ENCODE measurements at places on chromosomes 2 and 18.

DNA sequence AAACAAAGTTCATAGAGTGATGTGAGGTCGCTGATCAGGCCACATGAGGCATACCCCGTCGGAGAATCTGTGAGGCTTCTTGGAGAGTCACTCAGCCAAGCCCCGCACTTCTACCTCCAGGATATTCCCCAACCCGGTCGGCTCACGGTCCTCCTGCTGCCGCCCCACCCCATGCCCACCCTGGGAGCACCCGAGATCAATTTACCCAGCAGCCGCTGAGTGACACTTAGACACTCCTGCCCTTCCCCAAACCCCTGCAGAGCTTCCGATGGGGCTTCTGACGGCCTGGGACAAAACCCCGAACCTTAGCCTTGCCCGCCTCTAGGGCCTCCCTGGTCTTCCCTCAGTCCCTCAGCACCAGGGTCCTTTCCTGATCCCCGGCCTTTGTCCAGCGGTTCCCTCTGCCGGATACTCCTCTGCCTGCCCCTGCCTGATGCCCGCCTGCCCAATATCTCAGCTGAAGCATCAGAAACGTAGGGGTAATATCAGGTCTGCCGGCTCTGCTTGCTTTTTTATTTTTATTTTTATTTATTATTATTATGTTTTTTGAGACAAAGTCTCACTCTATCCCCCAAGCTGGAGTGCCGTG, 18.9 kb upstream of the OTOS start:
- no peak for DNase-seq

DNA sequence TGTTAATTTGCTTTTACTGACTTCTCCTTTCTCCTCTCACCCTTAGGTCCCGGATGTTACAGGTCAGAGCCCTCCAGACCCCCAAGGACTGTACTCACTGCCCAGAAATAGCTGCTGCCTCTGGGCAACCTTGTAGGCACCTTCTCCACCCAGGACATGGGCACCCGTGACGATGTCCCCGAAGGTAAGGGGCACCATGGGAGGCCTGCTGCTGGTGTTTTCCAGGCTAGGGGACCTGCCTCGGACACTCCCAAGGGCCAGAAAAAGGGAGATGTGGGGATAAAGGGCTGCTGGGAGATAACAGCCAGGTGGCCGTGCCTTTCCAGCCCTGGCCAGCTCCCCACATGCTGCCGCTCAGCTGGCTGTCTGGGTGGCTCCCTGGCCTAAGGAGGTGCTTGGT, 13.6 kb downstream of the TOGARAM2 start:
- no peak for DNase-seq

- DNase-seq = no peak
These were observed 91.4 kb upstream of the LINC00305 start for GRCh38 chr18:64240316-64240715.

DNA sequence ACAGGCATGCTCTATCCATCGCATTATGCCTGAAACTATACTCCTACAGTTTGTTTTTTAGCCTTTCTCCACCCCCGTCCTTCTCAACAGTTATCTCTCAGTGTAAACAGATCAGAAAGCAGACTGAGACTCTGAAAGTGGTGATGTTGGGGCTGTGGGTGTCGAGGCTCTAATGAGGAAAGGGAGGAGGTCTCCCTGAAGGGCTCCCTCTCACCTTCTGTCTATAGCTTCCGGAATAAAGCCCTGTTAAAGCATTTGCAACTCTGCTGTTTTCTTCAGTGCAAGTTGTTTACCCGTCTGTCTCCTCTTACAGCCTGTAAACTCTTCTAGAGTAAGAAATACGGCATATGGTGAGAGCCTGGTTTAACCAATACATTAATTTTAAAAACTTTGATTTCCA, 136.7 kb upstream of the SYT4 start:
- DNase-seq = no peak

DNA sequence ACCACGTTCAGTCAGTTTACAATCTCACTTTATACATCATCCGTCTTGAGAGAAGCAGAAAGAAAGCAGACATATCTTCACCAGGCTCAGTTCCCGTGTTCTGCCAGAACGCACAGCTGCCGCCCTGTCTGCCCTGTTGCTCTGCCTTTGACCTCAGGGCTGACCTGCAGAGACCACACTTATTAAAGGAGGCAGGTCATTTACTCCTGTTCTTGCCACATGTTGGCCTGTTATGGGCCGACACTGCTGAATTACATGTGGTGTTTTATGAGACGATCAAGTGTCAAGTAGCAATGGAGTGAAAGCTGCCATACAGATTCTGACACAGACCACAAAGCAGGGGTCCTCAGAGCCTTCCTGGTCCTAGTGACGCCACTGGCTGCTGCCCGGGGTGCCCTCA, 232.2 kb downstream of the TTC32 start:
- DNase-seq = no peak

DNA sequence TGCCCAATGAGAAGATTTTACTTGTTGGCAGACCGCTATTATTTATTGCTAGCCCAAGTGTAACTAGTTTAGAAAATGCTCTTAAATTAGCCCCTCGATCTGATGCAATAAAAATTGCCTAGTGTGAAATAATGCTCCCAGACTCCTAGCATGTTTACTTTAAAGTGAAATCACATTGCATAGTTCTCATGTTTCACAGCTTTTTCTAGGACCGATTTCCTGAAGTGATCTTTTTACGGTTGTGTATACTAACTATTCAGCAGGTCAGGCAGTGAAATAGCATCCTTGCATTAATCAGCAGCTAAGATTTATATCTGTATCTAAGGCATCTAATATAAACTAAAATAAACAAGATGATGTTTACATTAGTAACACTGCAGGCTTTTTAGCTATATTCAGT, 52.4 kb downstream of the PMS1 start:
- peak; percentile 54 for DNase-seq

- no peak for DNase-seq
These were observed 4.6 kb downstream of the ATG16L1 start for GRCh38 chr2:233256048-233256447.

DNA sequence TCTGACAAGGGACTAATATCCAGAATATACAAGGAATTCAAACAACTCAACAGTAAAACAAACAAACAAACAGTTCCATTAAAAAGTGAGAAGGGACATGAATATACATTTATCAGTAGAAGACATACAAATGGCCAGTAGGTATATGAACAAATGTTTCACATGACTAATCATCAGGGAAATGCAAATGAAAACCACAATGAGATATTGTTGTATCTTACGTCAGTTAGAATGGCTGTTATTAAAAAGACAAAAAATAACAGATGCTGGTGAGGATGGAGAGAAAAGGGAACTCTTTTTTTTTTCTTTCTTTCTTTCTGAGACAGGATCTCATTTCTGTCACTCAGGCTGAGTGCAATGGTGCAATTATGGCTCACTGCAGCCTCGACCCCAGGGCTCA, 175.5 kb downstream of the CAMKMT start:
- no peak for DNase-seq

- DNase-seq = no peak
These were observed 102.9 kb upstream of the CCDC195 start for GRCh38 chr2:224819075-224819474.

- DNase-seq = no peak
These were observed 387.3 kb downstream of the CLIP4 start for GRCh38 chr2:29502460-29502911.

- DNase-seq = no peak
These were observed 35.9 kb downstream of the DCDC2C start for GRCh38 chr2:3739313-3739712.

DNA sequence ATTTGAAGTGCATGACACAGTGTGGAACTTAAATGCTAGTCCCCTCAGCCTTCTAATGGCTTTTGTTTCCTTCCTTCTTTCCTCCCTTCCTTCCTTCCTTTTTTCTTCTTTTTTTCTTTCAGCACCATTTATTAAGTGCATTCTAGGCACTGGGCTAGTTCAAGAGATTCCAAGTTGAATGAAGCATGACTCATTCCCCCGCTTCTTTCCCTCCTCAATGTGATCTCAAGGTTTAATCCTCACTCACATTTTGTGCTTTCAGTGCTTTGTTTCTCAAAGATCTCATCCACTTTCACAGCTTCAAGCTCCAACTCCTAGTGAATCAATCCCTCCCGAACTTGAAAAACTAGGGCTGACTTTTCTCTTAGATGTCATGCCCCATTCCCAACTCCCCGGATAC, 90.1 kb downstream of the LBH start:
- no peak for DNase-seq

DNA sequence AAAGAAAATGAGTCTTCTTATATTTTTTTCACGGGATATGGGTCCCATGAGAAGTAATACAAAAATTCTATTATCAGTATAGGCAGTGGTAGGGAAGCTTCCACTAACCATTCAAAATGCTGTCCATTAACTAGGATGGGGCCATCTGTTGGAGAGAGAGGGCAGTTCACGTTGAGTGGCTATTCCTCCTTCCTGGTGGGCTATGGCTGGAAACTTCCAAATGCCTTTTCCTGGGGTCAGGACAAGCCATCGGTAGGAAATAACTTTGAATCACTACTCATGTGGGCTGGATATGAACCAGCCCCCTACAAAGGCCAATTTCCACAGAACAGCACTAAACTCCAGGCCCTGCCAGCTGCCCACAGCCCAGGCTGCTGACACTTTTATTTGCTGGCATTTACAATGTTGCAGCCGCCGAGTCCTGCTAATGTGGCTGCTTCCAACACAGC, 156.1 kb upstream of the HNRNPA3 start:
- DNase-seq = no peak

GRCh38 chr2:20531633-20532262, 84.9 kb downstream of the RHOB start:
- DNase-seq = no peak

GRCh38 chr2:24907116-24907515, 12.9 kb downstream of the ADCY3 start:
- DNase-seq = no peak

DNA sequence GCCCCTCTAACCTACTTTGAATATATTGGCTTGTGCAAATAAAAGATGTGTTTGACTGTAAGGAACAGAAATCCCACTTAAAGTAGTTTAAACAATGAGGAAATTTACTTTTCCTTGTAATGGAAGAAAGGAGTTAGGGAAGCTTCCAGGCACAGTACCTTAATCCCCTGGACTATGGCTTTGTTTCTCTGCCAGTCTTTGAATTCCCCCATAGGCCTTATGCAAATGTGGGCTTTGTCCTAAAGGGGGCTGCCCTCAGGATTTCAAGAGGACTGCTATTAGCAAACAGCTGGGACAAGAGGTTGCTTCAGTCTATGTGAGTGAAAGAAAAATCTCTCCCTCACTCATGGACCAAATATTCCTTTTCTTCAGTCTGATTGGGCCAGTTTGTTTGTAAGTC, 255.1 kb upstream of the THSD7B start:
- no peak for DNase-seq

- DNase-seq = no peak
These were observed 63.0 kb upstream of the SPRED2 start for GRCh38 chr2:65495251-65495877.

DNA sequence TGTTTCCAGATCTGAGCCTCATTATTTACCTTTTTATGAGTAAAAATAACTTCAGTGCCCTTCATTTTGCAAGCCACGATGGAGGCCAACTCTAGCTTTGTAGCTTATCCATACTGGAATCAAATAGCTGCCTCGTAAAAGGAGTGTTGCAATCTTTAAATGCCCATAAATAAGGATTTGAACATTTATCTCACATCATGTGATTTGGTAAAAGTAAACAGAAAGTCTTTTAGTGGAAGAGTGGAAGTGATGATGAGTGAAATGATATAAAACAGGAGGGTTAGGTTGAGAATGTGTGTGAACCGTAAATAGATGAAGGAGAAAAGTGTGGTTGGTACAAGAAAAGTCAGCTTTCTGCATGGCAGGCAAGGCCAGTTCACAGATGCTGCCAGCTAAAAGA, 348.9 kb downstream of the OSR1 start:
- no peak for DNase-seq

GRCh38 chr2:203330434-203330833, 2.2 kb downstream of the ABI2 start:
- no peak for DNase-seq

DNA sequence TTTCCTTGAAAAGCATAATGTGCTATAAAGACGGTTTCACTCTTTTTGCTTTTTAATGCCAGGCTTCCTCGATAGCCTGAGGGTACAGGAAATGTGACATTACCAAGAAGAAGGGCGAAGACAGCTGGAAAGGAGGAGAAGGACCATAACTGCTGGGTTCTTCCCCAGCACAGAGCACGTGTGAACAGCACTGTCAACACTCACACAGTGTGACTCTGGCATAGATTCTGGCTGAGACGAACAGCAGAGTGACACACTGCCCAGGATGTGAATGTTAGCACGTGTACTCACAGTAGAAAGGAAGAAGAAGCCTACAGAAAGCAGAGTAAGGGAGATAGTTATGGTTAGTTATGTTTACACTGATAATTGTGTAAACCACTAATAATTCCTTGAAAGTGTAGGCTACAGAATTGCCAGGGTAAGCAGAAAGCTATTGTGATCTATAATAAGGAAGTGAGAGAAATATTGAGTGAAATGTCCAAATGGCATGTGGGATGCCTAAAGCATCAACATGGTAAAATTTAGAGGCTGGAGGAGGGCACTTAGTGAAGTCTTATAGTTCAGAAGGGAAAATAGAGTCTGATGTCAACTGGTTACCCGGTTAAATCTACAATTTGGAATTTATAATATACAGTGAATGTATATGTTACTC, 198.2 kb downstream of the DLGAP1 start:
- no peak for DNase-seq

DNA sequence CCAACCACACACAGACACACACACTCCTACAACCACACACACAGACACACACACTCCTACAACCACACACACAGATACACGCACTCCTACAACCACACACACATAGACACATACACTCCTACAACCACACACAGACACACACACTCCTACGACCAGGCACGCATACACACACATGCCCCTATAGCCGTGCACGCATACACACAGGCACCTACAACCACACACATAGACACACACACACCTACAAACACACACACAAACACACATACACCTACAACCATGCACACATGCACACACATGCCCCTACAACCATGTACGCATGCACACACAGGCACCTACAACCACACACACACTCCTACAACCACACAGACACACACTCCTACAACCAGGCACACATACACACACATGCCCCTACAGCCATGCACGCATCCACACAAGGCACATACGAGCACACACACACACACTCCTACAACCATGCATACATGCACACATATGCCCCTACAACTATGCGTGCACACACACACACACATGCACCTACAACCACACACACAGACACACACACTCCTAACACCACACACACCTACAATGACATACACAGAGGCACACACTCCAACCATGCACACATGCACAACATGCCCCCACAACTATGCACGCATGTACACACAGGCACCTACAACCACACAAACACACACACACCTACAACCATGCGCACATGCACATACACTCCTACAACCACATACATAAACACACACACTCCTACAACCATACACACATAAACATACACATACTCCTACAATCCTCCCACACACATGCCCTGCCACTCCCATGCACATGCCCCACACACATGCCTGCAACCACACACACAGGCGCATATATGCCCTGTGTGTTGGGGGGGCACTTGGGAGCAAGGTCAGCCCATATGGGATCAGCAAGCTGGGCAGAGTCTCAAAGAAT, 19.1 kb upstream of the TEX51 start:
- no peak for DNase-seq

GRCh38 chr2:8026381-8026780, 655.5 kb upstream of the ID2 start:
- DNase-seq = no peak
